ENCODE measurements at places on chromosomes 2 and 18.

DNA sequence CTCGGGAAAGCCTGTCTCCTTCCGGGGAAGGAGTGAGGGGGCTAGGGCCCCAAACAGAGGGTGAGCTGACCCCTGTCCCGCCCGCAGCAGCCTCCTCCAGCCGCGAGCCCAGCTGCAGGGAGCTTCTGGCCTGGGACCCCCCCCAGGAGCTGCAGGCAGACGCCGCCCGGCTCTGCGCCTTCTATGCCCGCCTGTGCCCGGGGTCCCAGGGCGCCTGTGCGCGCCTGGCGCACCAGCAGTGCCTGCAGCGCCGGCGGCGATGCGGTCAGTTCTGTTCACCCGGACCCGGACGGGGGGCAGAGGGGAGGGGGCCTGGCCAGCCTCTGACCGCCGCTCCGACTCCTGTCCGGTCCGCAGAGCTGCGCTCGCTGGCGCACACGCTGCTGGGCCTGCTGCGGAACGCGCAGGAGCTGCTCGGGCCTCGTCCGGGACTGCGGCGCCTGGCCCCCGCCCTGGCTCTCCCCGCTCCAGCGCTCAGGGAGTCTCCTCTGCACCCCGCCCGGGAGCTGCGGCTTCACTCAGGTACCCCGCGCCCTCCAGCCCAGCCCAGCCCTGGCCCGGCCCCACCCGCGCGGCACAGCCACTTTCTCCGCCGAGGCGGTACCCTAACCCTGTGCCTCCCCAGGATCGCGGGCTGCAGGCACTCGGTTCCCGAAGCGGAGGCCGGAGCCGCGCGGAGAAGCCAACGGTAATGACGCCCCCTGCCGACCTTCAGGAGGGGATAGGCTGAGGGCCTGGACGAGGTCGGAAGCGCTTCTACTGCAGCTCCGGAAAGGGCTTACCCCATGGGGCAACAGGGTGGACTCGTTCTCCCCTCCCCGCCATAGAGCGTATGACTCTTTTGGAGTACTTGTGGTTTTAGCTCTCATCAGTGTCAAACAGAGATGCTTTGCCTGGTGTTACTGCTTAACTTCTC, 2.0 kb upstream of the CHRND start:
- DNase-seq = no peak

- no peak for DNase-seq
Observed at GRCh38 chr2:145692971-145693478, 1173.1 kb upstream of the ZEB2 start.

DNA sequence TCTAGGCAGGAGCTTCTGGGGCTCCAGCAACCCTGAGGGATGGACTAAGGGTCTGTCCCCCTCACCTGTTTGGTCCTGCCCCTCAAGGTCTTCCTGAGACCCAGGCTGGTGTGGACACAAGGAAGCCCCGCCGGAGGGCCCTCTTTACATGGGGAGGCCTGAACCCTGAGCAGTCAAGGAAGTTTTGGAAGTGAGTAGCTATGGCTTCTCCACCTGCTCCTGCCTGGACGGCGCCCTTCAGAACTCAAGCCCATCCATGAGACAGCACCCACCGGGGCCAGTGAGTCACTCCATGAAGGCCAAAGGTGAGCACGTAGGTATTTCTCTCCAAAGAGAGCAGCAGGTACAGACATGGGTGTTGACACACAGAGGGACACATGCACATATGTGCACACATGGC, 98.2 kb upstream of the CTDP1 start:
- DNase-seq = no peak

DNA sequence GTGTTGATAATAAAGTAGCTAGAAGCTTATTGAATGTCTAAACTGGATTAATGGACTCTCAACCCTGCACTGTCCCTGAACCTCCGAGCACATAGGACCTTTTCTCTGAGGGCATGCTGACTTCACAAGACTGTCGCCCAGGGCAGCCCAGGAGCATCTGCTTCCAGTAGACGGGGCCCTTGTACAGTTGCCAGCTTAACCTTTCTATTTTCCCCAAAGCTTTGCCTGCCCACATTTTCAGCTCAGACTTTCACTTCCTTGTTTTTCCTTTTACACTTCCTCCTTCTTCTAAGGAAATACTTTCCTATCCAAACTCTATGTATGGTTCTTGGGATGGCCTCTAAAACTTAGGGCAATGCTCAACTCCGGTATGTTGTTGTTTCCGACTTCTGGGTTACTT, 1.3 kb downstream of the VWA3B start:
- DNase-seq = no peak

DNA sequence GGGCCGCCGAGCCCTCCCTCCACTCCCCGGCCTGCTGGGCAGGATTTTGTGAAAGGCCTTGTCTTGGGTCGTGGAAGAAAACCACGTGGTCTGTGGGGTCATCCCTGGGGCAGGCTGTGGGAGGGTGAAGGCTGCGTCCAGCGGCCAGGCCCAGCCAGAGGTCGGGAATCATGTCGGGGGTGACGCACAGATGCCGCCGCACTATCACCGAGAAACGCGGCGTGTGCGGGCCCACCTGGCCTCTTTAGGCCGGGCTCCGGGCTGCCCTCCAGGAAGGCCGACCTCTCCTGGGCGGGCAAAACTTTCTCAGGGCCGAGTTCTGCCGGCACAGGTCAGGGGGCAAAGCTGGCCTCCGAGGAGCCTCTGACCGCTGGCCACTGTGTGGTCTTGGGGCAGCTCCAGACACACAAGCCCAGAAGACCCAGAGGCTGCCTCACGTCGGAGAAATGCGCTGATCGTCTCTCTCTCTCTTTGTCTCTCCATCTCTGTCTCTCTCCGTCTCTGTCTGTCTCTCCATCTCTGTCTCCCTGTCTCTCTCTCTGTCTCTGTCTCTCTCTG, 28.4 kb downstream of the NFATC1 start:
- no peak for DNase-seq

DNA sequence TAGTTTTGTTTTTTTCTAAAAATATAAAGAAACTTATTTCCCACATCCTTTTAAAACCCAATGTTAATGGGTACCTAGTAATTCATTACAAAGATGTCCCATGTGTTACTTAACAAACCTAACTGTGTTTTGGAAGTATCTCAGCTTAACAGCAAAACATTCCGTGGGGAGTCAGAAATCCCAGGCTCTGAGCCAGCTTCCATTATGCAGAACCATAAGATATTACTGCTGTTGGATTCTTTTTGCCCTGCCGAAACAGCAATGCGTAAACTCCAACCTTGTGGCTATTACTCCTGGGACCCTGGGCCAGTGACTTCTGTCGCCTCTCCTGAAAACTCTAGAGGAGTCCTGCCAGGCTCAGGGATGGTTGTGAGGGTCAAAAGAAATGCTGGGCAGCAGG, 174.1 kb downstream of the UXS1 start:
- no peak for DNase-seq

DNA sequence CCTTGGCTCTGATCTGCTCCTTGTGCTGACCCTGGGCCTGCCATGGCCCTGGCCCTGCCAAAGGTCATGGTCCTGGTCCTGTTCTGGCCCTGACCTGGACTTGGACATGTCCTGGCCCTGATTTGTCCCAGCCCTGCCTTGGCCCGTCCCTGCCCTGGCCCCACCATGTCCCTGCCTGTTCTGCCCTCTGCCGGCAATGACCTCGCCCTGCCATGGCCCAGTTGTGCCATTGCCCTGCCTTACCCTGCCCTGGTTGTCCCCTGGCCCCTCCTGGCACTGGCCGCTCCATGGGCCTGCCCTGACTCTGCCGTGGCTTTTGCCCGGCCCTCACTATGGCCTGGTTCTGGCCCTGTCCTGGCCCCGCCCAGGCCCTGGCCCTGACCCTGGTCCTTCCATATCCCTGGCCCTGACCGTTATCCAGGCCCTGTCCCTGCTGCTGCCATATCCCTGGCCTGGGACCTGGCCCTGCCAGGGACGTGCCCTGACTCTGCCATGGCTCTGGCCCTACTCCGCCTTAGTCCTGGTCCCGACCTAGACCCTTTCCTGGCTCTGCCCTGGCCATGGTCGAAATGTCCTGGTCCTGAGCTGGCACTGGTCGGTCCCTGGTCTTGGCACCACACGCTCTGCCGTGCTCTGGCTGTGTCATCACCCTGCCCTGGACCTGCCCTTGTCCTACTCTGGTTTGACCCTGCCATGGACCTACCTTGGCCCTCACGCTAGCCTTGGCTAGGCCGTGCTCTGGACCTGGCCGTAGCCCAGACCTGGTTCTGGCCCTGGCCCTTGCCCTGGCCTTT, 6.8 kb upstream of the ANKRD62 start:
- no peak for DNase-seq

GRCh38 chr2:84919885-84920580, 14.6 kb downstream of the TMSB10 start:
- DNase-seq = no peak

GRCh38 chr2:199757233-199757870, 93.6 kb downstream of the FTCDNL1 start:
- no peak for DNase-seq

DNA sequence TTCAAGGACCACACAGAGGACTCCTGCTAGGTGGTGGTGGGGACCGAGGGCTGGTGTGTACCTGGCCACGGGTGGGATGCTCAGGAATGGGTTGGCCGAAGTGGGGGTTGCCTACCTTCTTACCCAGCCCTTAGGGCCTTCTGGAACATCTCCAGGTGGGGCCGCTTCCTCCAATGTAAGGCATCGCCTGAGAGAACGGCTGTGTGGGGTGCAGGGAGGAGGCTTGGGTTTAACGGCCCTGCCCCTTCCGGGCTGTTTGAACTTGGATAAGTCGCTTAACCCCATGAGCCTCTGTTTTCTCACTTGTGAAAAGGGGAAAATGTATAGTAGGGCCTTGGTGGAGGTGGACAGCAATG, 35.0 kb downstream of the EMILIN2 start:
- DNase-seq = no peak

Data from activated CD4-positive, alpha-beta T cell treated with anti-CD3 and anti-CD28 coated beads for 1 hour (primary cell).